ENCODE measurements at places on chromosomes 13 and 19.

GRCh38 chr19:18503337-18503970 is 18.4 kb downstream of the ELL start:
- no peak for DNase-seq

DNA sequence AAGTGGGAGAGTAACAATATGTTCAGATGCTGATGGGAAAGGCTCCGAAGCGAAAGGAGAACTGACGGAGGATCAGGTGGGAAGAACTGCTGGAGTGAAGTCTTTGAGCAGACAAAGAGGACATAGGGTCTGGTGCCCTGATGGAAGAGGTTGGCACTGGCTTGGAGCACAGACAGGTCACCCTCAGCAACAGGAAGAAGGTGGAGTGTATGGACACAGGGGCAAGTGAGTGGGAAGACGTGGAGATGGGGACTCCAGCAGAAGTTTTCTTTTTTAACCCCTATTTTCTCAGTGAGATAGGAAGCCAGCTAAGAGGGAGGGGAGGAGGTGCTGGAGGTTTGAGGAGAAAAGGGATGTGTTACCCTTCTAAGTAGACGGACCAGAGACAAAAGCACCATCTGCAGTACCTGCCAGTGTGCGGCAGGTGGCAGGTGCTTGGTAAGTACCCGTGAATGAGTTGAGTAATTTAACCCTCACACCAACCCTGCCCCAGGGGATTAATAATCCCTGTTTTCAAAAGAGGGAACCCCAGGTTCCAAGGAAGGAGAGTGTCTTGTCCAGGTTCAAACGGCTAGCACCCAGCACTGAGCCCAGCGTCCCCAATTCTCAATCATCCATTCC is 11.2 kb downstream of the HAS1 start:
- DNase-seq: no peak

GRCh38 chr19:48511800-48512503 is at the start of gene LMTK3:
Gene LMTK3 (minus strand): TSS chr19:48511835. CDS start chr19:48511576, 259 bp downstream.
- DNase-seq: peak; percentile 54

DNA sequence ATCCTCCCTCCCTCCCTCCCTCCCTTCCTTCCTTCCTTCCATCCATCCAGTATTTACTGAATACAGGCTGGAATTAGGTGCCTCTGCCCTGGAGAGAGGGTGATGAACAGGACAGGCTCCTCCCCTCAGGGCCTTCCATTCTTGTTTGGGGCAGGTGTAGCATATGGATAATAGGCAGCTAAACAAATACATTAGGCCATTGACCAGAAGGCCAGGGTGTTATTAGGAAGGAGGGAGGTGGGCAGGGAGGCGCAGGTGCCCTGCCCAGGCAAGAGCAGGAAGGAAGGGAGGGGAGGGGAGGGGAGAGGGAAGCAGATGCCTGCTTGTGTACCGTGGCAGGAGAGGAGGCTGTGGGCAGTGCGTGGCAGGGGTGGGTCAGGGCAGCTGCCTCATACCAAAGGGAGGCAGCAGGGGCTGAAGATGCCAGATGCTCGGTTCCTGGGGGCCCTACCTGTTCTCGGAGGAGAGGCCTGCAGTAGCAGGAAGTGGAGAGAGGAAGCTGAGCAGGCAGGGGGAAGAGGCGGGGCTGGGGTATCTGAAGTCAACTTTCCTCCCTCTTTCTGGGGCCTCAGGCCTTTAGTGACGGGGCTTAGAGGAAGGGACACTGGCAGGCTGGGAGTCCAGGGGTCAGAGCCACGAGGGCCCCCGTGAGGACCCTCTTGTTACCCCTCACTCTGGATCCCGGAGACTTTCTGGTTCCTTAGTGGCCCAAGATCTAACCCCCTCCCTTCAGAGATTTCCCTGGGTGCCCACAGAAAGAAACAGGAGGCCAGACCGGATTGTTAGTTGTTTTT is at the start of gene RINL:
RINL (minus strand) TSS at position 495 of the 794 bp plus-strand sequence. CDS start 1,533 bp downstream, outside the sequence.
- DNase-seq: peak; percentile 70

DNA sequence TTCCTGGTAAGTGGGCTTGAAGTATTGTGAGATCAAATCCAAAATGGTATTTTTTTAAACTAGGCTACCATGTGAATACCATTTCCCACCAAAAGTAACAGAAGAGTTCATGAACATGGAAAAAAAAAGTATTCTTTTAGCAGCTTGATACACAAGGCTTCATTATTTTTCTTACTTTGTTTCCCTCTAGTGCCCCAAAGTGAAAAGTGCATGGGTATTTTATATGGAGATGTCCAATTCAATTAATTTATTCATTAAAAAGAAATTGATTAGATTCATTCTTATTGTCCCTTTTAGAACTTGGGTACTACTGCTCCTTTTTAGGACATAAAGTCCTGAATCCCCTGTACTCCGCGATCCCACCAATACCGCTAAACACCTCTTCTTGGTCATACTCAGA is 28.6 kb upstream of the SCEL start:
- DNase-seq: no peak

DNA sequence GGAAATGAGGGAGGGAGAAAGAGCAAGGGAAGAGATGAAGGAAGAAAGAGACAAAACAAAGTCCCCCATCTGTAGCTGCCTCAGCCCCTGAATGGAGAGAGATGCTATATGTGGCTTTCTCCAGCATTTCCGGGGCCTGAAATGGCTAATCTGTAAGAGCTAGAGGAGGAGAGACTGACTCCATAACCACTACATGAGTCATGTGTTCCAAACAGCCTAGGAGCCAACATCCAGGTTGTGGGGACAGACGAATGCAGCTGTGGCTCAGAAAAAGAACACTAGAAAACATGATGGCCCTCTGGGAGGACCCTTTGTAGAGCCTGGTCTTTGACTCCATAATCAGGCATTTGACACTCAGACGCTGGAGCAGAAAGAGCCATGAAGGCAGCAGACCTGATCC is 292.0 kb upstream of the ZNF507 start:
- DNase-seq: no peak

DNA sequence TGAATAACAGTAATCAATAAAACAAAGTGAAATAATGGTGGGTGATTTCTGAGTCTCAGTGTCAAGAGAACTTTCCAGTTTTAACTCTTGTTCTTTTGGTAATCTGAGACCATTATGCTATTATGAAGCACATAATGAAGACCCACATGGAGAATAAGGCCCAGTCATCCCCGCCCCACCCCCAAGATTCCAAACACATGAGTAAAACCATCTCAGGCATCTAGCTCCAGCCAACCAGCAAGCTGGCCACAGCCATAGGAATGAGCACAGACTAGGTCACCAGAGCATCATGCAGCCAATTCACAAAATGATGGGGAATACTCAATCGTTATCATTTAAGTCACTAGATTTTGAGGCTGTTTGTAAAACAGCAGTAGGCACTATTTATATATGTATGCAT is 1769.0 kb upstream of the PCDH20 start:
- DNase-seq: no peak

GRCh38 chr19:48845384-48845783 is 9.1 kb upstream of the HSD17B14 start:
- DNase-seq: no peak

- no peak for DNase-seq
Measured at GRCh38 chr13:112978561-112979405, 9.8 kb downstream of the MCF2L start.

DNA sequence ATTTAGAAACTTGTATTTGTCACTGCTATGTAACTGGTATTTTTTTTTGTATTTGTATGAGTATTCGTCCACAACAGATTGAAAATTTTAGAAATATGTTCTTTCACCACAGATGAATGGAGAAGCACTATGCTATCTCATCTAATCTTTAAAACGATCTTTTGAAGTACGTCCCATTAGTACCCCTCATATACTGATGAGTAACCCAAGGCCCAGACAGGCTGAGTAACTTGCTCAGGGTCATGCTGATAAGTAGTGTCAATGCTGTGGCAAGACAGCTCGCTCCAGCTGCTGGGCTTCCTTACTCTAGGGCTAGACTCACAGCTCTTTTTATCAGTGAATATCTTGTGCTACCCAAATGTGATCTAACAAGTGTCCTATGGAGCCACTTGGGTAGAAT is 154.2 kb downstream of the SUCLA2 start:
- DNase-seq: no peak

- DNase-seq: no peak
Measured at GRCh38 chr13:47135800-47136503, 239.1 kb upstream of the HTR2A start.

- no peak for DNase-seq
Measured at GRCh38 chr19:29928831-29929230, 13.2 kb upstream of the URI1 start.

GRCh38 chr13:50122455-50122854 is 107.2 kb downstream of the KCNRG start:
- no peak for DNase-seq

GRCh38 chr13:69264362-69265334 is 843.0 kb upstream of the ATXN8OS start:
- no peak for DNase-seq

DNA sequence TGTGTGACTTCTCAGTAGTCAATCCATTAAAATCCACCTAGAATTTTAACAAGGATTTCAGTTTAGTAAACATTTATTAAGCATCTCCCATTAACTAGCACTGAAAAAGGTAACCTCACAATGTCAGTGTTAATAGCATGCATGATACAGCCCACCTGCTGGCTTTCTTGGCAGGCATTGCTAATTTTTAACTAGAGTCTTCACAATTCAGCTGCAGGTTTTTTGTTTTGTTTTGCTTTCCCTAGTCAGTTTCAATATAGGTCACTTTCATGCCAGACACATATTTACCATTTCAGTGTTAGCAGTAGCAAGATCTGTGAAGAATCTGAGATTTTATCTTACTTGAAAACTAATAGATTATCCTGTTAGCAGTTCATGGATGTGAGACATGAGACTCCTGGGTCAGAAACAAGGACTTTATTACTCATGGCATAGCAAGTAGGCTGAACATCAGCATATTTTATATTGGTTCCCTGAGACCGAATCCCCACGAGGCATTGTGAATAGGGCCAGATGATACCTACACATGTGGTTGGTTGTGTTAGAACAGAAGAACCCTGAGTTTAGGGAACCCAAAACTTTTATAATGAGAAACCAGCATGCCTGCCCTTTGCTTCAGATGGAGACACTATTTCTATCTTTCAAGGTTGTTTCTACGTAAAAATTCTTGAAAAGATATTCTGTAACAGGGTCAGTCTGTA is 198.0 kb upstream of the HTR2A start:
- no peak for DNase-seq

GRCh38 chr13:51995677-51996551 is 15.3 kb downstream of the ATP7B start:
- DNase-seq: no peak

GRCh38 chr13:51764184-51765141 is 39.5 kb downstream of the DHRS12 start:
- DNase-seq: peak; percentile 46

GRCh38 chr19:58355908-58356765 is 2.8 kb upstream of the A1BG start:
- DNase-seq: no peak

DNA sequence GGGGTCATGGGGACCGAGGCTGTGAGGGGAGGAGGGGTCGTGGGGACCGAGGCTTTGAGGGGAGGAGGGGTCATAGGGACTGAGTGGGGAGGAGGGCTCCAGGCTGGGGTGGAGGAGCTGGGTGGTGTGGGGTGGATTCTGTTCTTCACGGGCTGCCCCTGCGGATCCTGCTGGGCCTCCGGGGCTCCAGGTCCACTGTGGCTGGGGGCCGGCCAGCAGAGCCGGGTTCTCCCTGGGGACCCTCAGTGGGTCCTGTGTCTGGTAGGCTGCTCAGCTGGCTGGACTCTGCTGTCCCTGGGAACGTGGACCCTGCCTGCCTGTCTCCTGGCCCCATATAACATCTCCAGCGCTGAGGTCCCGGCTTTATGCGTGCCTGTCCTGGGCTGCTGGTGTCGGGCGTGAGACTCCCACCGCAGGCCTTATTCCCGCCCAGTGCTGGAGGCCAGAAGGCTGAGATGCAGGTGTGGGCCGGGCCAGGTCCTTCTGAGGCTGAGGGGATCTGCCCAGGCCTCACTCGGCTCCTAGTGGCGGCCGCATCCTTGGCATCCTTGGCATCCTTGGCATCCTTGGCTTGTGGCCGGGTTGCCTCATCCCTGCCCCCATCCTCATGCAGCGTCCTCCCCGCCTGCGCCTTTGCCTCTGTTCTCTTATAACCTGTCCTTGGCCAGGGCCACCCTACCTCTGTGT is 19.8 kb upstream of the GNA15 start:
- DNase-seq: no peak
